ENCODE measurements at places on chromosomes 2 and 18. TPM values are rescaled to one million over a fixed set of nuclear protein-coding genes. Genes with fewer than 3 reads are reported as not detected.

- no peak for DNase-seq
Observed at GRCh38 chr18:25099895-25100294, 252.1 kb downstream of the ZNF521 start.

DNA sequence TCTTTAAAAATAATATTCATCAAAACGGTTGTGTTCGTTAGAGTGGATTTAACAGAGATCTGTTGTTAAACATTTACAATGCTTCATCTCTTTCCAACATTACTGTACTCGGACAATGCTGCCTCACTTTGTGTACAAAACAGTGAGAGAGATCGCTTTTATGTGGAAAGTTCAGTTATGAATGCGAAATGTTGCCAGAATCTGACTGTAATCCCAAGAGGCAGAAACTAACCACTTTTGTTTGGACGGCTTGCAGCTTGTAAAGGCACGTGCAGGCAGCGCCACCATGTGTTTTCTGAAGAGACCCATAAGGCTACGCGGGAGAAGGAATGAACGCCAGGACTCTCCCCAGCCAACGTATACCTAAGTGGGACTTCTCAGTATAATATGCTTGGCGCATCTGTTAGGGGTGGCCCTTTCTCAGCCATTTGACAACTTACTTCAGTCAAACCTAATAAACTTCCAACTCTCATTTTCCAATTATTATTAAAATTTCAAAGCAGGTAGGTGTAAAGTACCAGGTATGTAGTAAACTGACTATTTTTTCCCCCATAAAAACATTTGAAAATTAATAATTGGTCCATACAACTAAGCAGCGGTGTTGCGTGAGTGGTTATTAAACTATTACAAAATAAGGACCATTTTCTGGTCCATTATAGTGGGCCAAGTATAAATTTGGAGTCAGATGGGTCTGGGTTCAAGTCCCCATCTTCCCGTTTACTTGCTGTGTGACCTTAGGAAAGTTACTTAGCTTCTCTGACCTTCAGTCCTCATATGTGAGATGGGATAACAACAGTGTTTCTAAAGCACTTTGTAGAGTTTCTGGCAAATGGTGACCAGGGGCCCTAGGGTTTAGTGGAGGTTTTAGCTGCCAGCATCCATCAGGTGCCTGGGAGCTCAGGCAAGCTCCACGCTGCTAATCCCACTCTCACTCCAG lies 5.6 kb upstream of the NAPG start:
- peak; percentile 84 for DNase-seq

RGPD4 gene
- total RNA-seq = not detected

GRCh38 chr2:61179701-61180639 lies 18.0 kb downstream of the C2orf74 start:
- DNase-seq = no peak

- no peak for DNase-seq
Observed at GRCh38 chr2:24418166-24418841, 58.0 kb upstream of the ITSN2 start.
